ENCODE measurements at places on chromosomes 11 and 22. TPM values are rescaled to one million over a fixed set of nuclear protein-coding genes. Genes with fewer than 3 reads are reported as not detected.
A peak's percentile ranks its signal among the peaks of the same experiment; 100 is the strongest.

Gene IFITM10
- total RNA-seq: 0.32 TPM

Gene TTC38
- 30.2 TPM for total RNA-seq

Gene PNPLA5
- total RNA-seq: not detected

Gene LDLRAD3
- total RNA-seq: 0.76 TPM

Gene KCNE3
- not detected for total RNA-seq

Gene LGALS12
- not detected for total RNA-seq

GRCh38 chr22:48173061-48173772, 1410.8 kb downstream of the TBC1D22A start:
- DNase-seq: no peak
- no peak overlapping the region for H3K4me3 ChIP-seq
- H3K27me3 ChIP-seq: peaks cover 1% of the 10 kb centered on the region
- no peaks in the 10 kb centered on the region for H3K36me3 ChIP-seq
- H3K27ac ChIP-seq: no peak overlapping the region

DNA sequence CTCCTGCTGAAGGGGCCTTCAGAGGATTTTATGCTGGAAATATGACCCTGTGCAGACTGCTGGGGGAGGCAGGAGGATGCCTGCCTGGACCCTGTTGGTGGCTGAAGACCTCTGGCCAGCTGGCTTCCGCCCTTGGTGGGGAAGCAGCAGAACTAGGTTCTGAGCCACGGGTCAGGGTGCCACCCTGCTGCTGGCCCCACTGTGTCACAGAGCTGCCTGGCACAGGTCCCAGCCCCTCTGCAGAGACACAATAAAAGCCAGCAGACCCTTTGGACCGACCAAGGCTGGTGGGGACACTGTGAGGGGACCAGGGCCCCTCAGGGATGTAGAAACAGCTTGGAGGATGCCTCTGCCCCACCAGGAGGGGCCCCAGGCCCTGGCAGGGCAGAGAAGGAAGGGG, 6.9 kb upstream of the SREBF2 start:
- peaks cover 48% of the 10 kb centered on the region for H3K4me1 ChIP-seq
- no peak overlapping the region for H3K4me3 ChIP-seq
- peaks cover 34% of the 10 kb centered on the region for H3K36me3 ChIP-seq
- DNase-seq: no peak
- H3K27me3 ChIP-seq: peaks cover 2% of the 10 kb centered on the region

DNA sequence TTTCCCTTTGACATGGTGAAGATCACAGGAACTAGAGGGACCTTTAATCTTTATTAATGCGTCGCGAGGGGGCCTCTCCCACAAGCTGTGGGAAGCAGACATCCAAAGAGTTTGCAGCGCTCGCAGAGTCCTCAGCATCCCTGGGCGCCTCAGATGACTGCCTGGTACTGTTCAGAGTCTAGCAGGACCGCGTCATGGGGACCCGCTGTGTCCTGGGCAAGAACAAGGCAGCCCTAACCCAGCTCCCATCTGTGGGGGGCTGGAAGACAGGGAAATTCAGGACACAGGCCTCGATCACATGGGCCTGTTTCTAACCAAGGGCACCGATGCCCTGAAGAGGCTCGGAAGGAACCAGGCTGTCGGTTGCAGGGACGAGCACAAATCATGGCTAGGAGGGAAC, 40.0 kb downstream of the CACNG2 start:
- no peak for DNase-seq
- H3K27me3 ChIP-seq: peaks cover 12% of the 10 kb centered on the region
- no peaks in the 10 kb centered on the region for H3K4me1 ChIP-seq
- H3K4me3 ChIP-seq: no peak overlapping the region

DNA sequence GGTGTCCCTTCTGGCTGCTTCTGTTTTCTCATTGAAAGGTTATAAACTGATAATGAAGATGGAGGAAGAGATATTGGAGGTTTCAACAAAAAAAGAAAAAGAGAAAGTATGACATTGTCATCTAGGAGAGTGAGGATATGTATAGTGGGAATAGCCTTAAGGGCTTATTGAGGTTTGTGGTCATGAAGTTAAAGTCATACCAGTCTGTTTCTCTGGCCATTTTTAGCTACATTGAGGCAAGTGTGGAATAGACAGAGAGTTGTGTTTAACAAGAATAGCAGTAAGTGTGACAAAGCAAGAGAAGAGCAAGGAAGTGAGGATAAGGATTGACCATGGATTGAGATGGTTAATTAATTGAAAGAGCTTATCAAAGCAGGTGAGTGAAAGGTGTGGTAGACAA, 110.4 kb downstream of the ELP4 start:
- H3K27ac ChIP-seq: no peak overlapping the region
- no peaks in the 10 kb centered on the region for H3K36me3 ChIP-seq
- H3K4me3 ChIP-seq: no peak overlapping the region
- no peaks in the 10 kb centered on the region for H3K27me3 ChIP-seq
- H3K4me1 ChIP-seq: peaks cover 7% of the 10 kb centered on the region
- DNase-seq: no peak

DNA sequence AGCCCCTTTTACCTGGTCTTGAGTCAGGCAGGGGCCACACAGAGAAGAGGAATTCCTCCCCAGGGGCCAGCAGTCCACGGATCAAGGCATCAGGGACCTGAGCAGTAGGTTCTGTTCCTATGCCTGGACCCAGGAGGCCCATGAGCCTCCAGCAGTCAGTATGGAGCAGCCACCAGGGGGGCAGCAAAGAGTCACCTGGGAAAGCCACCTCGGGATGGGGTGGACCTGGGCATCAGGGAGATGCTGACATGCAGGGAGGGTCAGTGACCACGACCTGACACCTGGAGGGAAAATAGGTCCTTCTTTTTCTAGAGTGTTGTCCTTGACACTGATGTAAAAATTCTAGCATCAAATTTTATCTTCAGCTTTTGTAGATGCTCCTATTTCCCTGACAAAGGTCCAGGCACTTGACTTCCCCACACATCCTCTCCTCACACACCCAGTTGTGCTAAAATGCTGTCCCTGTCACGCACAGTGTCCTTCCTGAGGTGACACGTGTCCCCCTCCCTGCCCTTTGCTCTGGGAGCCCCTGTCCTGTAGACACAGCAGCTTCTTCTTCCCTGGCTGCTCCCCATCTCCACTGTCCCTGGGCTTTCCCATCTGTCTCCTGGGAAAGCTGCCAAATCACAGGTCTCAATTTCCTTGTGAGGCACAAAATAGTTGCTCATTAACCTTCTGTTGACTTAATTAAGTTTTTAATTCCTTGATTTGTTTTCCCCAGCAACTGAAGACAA, 70.0 kb upstream of the IGLL5 start:
- no peak overlapping the region for H3K4me3 ChIP-seq
- no peak for DNase-seq
- peaks cover 73% of the 10 kb centered on the region for H3K4me1 ChIP-seq
- peaks cover 1% of the 10 kb centered on the region for H3K27me3 ChIP-seq
- H3K27ac ChIP-seq: no peak overlapping the region

DNA sequence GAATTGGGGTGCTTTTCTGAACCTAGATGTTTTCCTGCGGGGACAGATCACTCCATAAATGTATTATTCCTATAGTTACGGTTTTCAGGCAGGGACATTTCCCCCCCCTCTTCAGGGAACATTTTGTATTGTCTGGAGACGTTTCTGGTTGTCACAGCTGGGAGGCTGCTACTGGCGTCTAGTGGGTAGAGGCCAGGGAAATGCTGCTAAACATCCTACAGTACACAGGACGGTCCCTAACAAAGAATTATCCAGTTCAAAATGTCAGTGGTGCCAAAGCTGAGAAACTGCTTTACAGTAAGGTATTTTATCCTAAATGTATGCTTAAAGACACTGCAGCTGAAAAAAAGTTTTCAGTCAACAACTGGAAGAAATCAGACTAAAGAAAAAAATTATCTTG, 19.4 kb downstream of the PIWIL4 start:
- H3K27me3 ChIP-seq: no peaks in the 10 kb centered on the region
- no peak for DNase-seq
- H3K36me3 ChIP-seq: no peaks in the 10 kb centered on the region
- H3K27ac ChIP-seq: peak overlapping the region; percentile 15
- no peaks in the 10 kb centered on the region for H3K4me1 ChIP-seq
- H3K4me3 ChIP-seq: no peak overlapping the region

DNA sequence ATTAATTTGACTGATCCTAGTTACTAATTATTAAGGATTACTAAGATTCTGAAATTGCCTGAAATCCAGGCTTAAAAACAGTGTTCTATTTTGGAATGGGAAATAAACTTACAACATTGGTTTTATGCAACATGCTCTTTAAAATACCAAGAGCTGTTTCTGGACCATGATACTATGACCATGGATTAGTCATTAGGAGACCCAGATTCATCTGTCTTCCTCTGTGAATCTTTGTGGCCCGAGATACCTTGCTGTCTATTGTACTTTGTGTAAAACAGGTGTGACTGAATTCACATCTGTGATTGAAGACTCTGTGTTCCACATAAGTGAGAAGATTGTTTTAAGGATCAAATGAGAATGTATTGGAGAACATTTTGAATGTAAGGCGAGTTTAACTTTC, 98.8 kb downstream of the HSD17B12 start:
- DNase-seq: no peak
- H3K27me3 ChIP-seq: no peaks in the 10 kb centered on the region
- no peak overlapping the region for H3K4me3 ChIP-seq
- H3K27ac ChIP-seq: no peak overlapping the region
- no peaks in the 10 kb centered on the region for H3K4me1 ChIP-seq
- H3K36me3 ChIP-seq: peaks cover 22% of the 10 kb centered on the region

- peak overlapping the region; percentile 95 for H3K27ac ChIP-seq
- H3K27me3 ChIP-seq: no peaks in the 10 kb centered on the region
- no peak for DNase-seq
- H3K4me3 ChIP-seq: peak overlapping the region; percentile 80
- peaks cover 83% of the 10 kb centered on the region for H3K36me3 ChIP-seq
Observed at GRCh38 chr11:128473636-128474035, 113.7 kb downstream of the ETS1 start.

DNA sequence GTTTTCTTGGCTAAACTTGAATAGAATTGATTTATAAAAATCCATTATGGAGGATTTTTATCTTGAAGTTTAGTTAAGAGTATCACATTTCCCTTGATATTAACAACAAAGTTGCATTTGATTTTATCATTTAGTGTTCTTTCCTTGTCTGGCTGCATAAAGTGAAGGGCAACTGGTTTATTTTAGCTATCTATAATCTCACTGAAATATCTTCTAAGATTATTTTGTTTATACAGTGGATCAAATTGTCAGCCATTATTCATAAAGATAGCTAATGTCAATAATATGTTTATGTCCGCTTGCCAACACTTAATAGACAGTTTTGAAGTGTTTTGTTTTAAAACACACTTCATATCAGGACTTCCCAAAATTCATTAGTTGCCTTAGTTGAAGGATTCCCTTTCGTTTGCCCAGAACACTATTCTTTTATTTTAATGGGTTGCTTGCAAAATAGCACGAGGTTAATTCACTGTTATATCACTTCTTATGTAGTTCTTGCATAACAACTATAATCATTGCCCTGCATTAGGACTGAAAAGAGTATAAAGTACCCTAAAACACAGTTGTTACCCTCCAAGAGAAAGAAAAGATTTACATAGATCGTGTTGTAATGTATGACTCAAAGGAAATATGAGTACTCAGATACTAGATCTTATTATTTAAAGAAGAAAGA, 73.0 kb downstream of the MSANTD4 start:
- H3K27ac ChIP-seq: no peak overlapping the region
- H3K4me1 ChIP-seq: no peaks in the 10 kb centered on the region
- no peaks in the 10 kb centered on the region for H3K27me3 ChIP-seq
- no peak for DNase-seq

DNA sequence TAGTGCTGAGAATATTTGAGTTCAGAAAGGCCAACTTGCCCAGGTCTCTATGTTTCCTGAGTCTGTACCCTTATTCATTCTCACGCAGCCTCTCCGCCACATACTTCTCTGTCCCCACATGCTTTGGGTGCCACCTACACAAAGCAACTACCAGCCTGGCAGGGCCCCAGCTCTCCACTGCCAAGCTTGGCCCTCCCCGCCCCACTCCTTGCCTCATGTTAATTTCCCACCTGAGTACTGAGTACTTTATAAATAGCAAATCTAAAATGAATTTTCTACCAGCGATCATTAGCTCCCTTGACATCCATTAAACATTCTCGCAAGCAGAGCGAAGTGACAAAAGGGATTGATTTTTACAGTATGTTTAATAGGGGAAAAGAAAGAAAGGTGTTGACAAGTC, 20.8 kb downstream of the NTM start:
- H3K27me3 ChIP-seq: no peaks in the 10 kb centered on the region
- no peak overlapping the region for H3K27ac ChIP-seq
- H3K36me3 ChIP-seq: no peaks in the 10 kb centered on the region
- no peak overlapping the region for H3K4me3 ChIP-seq
- DNase-seq: no peak
- H3K4me1 ChIP-seq: no peaks in the 10 kb centered on the region

- no peak overlapping the region for H3K27ac ChIP-seq
- H3K36me3 ChIP-seq: no peaks in the 10 kb centered on the region
- no peak for DNase-seq
- no peaks in the 10 kb centered on the region for H3K27me3 ChIP-seq
- no peak overlapping the region for H3K4me3 ChIP-seq
Observed at GRCh38 chr11:30698425-30698824, 112.3 kb upstream of the MPPED2 start.

- no peak for DNase-seq
- no peak overlapping the region for H3K4me3 ChIP-seq
- no peaks in the 10 kb centered on the region for H3K4me1 ChIP-seq
- H3K27ac ChIP-seq: no peak overlapping the region
- no peaks in the 10 kb centered on the region for H3K36me3 ChIP-seq
- peaks cover 4% of the 10 kb centered on the region for H3K27me3 ChIP-seq
Observed at GRCh38 chr11:19853920-19854319, 141.3 kb downstream of the NAV2 start.

DNA sequence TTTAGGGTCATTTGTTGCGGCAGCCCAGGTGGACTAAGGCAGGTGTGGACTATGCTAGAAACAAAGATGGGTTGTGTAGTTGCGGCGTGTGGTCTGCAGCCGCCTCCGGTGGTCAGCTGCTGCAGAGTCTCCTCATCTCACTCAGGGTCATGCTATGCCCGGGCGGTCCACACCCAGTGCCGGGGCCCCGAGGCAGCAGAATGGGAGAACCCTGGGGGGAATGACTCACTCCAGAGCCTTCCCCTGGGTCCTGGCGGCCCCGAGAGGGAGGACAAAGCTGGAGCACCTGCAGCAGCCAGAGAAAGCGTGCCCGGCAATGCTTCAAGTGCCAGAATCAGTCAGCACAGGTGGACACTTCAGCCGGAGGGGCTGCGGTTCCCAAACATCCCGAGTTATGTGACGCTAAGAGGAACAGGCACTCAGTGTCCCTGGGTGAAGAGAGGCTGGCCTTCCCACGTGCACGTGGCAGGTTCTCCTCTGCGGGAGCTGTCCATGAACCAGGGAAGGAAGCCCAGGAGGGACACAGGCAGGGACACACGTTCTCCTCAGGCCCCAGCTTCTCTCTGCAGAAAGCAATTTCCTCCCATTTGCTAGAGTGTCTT, 289.6 kb upstream of the B3GAT1 start:
- H3K36me3 ChIP-seq: no peaks in the 10 kb centered on the region
- no peak overlapping the region for H3K27ac ChIP-seq
- H3K4me1 ChIP-seq: no peaks in the 10 kb centered on the region
- no peak for DNase-seq
- no peak overlapping the region for H3K4me3 ChIP-seq
- no peaks in the 10 kb centered on the region for H3K27me3 ChIP-seq

All from activated T-helper 1 cell treated with anti-CD3 and anti-CD28 coated beads, Interleukin-12 subunit alpha, Interleukin-12 subunit beta, Interleukin-2, Interleukin-4 antibody, amounts not matched to agents 30 ng/mL and 10 ng/mL and 1 ng/mL, durations not matched to agents 14 hours and 24 hours and 36 hours (primary cell).